ENCODE measurements at places on chromosomes 3 and 15. TPM values are rescaled to one million over a fixed set of nuclear protein-coding genes. Genes with fewer than 3 reads are reported as not detected.

GRCh38 chr3:20912406-20912805 lies 726.4 kb upstream of the SGO1 start:
- DNase-seq, result no peak

The NR2F2 gene
- total RNA-seq, result 14.1 TPM

DNA sequence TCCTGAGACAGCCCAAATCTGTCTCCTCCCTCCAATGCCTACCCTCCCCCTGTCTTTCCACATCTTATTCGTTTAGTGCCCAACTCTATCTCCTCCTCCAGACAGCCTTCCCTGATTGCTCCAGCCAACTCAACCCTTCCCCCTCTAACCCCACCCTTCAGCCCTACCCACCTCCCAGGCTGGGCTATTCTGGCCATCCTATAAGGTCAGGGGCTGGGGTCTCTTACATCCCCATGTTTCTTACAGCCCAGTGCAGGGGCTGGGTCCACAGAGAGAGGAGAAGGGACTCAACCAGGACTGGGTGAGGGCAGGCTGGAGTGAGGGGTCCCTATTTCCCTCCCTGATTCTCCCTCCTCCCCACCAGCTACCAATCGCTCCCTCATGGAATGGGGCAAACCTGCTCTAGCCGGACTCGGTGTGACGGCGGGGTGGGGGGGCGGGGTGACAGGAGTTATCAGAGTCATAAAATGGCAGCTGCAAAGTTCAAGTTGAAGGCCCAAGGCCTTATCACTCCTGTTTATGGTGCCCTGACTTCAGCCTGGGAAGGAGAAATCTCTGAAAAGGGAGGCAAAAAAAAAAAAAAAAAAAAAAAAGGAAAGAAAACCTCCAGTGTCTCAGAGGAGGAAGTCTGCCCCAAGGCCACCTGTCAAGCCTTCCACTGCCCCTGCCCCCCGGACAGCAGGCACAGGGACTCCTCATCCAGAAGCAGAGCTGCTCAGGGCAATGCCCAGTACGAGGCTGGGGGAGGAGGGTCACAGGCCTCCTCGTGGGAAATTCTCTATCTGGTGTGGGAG lies 2.1 kb downstream of the VIPR1 start:
- DNase-seq, result no peak

DNA sequence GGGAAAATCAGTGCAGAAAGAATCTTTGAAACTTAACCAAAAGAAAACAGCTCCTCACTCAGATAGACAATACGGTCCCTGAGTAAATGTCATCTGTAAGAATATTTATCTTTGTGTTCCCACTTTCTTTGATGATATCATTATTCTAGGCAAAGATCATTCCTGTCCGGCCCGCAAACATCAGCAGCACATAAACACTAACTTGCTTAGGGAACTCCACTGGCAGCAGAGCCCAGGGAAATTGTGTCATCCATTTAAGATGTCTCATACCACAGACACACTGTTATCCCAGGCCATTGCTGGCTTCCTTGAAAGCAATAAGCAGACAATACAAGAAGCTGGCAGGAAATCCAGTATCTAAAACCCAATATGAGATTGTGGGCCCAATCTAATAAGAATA lies 20.1 kb upstream of the CD96 start:
- DNase-seq, result peak; percentile 46

The SNAPC5 gene
- total RNA-seq, result 37.5 TPM

DNA sequence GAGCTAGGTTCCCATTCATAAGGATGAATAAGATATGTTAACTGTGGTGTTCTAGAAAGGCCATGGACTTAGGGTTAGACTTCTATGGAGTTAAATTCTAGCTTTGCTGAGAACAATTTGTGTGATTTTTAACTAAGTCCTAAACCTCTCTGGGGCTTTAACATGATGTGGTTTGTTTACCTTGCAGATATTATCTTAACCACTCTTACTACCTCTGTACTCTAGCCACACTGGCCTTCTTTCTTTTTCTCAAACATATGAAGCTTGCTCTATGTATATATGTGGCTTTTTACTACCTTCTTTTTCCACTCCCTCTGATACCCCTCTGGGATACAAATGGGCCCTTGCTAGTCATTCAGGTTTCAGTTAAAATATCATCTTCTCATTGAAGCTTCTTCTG lies 108.4 kb downstream of the ZNF609 start:
- DNase-seq, result no peak

DNA sequence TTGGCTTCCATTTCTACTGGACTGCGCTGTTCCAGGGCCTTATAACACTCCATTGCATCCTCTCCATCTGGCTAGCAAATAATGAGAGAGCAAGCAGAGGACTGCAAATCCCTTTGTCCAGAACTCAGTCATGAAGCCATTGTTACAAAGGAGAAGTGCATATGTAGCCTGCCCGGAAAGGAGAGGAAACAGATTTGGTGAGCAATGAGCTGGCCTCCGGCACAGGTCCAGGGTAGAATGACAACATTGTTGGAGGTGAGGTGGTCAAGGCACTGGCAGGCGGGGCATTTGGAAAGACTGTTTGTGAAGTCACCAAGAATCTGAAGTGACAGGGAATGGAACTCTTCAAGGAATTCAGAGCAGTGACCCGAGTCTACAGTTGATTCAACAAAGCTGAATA lies 25.0 kb upstream of the ATP1B3 start:
- DNase-seq, result peak; percentile 28

DNA sequence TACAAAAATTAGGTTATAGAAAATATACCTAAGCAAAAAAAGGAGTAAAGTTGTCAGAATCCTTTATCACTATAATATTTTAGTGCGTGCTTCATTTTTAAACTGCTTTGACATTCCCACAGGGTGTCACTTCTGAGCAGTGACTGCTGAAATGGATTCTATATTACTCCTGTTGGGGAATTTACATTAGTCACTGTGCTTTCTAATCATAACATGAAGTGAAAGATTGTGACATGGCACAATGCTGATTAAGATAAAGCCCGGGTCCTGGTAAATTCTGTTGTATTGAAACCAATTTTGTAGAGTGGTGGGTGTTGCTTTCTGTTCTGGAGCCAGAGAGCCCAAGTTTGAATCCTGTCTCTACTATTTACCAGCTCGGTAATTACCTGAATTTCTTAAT lies 36.4 kb upstream of the EHHADH start:
- no peak for DNase-seq

The PDCD6IP gene
- 45.4 TPM for total RNA-seq

DNA sequence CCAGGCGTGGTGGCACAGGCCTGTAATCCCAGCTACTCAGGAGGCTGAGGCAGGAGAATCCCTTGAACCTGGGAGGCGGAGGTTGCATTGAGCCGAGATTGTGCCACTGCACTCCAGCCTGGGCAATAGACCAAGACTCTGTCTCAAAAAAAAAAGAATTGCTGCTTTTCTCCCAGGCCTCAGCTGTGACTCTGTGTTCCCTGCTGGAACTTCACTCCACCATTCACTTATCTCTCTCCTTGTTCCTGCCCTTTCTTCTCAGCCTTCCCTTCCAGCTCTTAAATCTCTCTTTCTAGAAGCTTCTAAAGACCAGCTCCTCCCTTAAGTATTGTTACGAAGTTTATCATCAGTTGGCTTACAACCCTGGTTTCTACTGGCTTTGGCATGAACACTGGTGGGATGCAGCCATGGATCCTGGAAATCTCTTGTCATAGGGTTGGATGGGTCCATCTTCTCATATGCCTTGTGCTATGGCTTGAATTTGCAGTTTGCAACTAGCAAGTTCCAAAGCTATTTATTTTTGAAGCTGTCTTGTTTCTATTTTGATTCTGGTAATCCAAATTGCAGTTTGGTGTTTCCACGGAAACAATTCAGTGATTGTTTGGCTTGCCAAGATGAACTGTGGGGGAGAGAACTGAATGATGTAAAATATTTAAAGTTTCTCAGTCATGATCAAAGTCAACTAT lies 10.5 kb downstream of the C3orf62 start:
- no peak for DNase-seq

DNA sequence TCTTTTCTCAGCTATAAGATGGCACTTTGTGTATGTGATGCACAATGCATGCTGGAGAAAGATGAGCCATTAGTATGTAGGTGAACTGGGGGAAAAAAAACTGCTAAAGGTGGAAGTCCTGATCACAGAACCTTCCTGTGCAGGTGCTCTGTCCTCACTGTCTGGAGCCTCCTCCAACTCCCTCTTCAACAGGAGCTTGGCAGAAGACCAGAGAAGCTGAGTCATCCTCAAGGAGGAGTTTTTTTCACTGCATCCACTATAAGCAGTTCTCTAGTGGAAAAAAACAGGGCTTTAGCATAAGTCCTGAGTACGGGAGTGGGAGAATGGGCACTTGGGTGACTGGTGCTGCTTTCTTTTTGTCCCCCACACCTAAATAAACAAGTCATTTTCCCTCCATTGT lies 168.4 kb upstream of the CADPS start:
- DNase-seq, result peak; percentile 38

DNA sequence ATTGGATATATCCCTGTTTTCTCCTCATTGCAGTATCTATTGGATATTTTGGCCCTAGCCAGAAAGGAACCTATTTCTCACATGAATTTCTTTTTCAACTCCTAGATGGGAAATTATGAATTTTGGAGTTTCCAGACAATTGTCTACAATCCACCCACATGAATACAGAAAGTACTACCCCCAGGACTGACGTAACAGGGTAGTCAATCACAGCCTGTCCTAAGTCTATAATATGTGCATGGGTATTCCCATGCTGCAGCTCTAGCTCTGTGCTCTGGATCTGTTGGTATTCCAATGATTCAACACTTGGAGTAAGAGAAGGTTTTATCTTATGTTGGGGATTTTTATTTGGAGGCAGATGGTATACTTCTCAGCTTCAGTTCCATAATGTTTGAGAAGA lies 393.1 kb upstream of the ARRDC4 start:
- no peak for DNase-seq

DNA sequence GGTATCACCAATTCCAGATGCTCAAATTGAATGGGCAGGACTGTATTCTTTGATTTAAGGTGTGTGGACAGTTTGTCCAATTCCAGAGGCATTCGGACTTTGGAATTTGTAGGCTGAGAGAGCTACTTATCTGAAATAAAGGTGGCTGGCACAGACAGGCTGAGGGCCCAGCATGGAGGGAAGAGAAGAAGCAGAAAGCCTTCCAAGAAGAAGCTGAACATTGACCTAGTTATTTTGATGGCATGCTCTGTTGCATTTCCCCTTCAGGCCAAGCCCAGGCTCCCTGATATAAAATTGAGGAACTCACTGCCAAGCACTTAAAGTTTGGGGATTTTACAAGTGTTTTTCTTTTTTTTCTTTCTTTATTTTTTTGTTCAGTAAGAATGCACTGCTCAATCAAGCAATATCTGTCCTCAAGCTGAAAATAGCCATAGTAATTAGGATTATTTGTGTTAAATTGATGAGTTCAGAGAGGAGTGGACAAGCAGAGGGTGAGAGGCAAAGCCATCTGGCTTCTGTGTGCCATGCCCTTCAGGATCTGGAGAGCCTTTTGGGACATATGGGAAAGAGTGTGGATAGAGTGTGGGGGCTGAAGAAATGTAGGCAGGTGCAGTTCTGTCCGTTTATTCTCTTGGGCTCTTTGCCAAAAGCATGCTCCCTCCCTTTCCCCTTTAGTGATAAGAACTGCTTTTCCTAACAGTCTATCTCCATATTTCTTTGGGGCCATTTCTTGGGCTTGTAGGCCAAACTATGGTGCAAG lies 148.9 kb downstream of the OXSM start:
- DNase-seq, result no peak

The GOLGA8S gene
- not detected for total RNA-seq

DNA sequence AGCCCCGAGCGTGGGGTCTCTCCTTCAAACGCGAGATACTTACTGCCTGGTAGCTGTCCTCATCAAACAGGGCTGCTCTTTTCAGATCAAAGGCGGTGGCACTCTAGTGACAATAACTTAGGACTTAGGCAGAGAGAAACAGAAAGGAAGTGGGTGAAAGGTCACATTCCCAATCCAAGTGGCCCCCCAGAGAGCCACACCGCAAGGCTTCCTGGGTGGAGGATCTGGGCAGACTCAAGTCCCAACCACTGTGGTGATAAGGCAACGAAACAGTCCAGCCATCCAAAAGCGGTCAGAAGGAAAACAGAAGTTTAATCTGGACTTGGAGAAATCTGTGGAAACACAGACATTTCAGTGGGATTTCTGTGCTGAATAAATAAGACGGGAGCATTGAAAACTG lies 227.2 kb downstream of the ADAMTS17 start:
- DNase-seq, result peak; percentile 83

DNA sequence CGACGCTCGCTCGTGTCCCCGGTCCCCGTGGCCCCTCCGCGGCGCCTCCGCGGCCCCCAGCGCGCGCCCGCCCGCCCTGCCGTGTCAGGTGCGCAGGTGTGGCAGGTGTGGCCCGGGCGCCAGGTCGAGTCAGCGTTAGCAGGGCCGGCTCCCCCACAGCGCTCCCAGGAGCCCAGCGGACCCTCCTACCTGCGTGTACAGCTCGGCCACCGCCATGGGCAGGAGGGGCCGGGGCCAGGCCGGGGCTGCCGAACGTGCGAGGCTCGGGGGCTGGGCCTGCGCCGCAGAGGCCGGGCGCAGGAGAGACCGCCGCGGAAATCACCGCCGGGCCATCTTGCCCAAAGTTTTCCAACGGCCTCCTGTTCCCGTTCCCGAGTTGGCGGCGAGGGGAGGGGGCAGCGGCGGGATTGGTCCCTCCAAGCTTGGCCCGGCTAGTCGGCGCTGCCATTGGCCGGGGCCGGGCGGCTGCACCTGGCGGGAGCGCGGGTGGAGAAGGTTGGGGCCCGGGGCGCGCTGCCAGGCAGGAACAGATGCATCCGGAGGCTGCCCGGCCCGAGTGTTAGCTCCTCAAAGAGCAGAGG lies at the start of gene MYO5C:
MYO5C (minus strand) TSS at position 384 of the 581 bp plus-strand sequence; CDS start at position 216, 168 bp downstream.
- peak; percentile 95 for DNase-seq

The RARRES1 gene
- total RNA-seq, result not detected

DNA sequence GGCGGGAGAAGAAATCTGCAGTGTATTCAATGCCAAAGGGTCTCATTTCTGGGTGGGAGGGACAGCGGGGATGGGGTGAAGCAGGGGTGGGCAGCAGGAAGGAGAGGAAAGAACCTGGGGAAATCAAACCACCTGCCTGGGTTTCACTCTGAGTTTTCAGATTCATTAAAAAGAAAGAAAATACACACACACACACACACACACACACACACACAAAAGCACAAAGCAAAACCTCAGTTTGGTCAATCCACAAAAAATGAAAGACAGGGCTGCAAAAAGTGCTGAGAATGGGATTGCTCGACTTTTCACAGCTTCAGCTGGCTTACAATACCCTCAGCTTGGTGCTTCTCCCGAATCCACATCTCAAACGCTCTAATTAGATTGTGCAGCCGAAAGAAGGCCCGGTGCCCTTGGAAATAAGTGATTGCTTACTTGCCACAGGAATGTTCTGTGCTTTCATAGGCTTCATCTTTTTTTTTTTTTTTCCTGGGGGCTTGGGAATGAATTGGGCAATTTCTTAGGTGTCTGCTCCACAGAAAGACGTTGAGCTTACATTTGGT lies 370.5 kb downstream of the RORA start:
- DNase-seq, result no peak

The TMEM266 gene
- not detected for total RNA-seq

DNA sequence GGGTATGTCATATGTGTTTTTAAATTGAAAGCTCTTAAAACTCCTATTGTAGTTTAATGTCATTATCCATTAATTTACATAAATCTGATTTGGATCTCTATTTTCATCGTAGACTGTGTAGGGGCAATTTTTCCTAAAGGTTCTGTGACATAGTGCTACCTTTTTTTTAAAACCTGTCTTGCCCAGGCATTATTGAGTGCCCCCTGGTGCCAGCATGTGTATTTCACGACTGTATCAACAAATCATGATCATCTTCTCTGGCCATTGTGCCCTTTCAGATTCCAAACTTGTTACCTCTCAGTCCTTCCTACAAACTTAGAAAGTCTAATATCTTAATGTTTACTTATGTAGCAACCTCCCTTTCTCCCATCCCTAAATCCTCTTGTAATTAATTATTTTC lies 97.2 kb upstream of the FLNB start:
- DNase-seq, result peak; percentile 2
